ENCODE measurements at places on chromosomes 12 and 14.
A peak's percentile ranks its signal among the peaks of the same experiment; 100 is the strongest.

DNA sequence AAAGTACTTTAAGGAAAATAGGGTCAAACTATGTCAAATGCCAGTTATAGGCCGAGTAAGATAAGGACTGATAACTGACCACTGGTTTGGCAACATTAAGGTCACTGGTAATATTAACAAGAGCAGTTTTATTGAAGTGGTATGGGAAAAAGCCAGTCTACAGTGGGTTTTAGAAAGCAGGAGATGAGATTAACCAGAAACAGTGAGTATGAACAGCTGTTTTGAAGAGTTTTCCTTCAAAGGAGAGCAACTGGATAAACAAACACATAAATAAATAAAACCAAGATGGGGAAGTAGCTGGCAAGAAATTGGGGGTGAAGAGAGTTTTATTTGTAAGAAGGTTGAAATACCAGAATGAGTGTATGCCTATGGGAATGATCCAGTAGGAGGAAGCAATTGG, 30.3 kb downstream of the KITLG start:
- no peak for DNase-seq

DNA sequence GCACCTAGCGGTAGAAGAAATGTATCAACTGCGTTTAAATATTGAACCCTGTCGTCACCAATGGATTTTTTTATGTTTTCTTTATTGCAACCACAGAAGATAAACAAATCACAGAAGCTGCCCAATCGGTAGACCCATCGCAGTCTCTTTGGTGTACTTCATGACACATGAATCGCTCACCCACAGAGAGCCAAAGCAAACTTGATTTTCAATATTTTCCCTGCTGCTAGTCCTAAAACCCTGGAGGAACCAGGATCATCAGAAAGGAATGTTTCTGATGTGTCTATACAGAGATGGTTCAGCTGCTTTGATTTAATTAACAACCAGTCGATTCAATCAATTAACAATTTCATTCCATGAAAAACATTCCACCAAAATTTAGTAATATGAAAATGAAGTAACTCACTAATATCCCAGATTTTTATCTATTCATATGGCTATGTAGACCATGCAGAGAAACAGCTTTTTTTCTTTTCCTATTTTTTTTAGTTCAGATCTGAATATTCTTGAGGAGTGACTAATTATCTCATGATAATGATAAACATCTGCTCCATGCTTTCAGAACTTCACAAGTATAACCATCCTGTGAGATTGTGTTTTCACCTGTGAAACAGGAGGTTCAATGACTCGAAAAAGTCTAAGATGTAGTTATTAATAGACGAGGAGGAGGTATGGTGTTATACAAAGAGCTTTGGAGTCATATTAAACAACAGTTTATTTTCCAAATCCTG, 46.1 kb downstream of the DIO2 start:
- no peak for DNase-seq

- peak; percentile 64 for DNase-seq
Measured at GRCh38 chr12:79886917-79887519, 47.9 kb downstream of the PPP1R12A start.

GRCh38 chr12:106287364-106287763, 15.2 kb upstream of the TCP11L2 start:
- DNase-seq: no peak

DNA sequence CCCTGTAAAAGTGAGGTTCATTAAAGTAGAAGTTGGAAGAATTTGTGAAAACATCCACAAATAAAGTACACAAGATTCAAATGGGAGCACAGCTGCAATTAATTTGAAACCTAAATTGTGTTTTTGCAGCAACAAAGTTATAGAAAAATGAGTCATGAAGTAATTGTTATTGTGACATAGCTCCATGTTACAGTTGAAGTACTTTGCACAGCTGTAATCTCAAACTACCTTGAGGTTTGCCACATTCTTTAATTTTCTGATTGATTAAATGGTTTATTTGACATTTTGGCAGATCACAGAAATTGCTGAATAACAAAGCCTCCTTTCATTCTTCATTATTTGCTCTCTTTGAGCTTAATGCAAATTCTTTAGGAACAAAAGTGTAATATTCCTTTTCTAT, 111.3 kb downstream of the RMST start:
- DNase-seq: no peak

DNA sequence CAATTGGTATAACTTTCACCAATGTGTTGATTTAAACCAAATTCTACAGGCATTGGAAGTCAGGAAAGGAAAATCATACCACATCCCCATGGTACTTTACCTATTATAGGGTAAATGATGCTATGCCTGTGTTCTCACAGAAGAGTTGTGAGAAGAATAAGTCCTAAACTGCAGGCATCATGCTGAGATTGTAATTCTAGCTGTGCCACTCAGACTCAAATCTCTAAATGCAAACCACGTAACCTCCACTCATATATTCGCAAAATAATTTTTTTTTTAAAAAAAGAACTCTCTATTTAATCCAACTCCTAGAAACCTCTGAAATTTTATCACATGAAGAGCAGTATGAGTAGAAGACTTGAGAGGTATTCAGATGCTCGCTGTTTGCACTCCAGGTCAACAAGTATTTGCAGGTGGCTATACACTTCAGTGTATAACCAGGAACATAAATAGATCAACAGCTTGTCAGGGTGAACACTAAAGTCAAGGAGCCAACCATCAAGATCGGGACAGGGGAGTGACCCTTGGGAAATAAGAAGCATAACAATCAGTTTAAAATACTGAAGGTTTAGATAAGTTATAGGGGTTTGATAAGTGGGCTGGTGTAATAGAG, 110.1 kb downstream of the SLC25A21 start:
- no peak for DNase-seq

DNA sequence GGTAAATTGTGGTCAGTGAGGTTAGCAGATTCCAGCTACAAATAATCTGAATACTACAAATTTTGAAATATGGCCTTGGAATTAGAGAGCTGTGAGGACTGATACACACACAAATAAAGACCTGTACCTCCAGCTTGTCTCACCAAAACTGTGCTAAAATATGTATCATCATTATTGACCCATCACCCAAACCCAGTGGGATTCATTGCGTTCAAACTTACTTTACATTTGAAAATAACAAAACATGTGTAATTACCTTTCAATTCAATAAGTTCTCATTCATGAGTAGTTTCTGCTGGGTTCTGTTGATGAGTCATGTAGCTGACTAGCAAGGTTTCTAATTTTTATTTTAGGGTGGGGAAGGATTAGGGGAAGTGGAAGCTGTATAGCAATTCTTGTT, 170.9 kb downstream of the MSRB3 start:
- no peak for DNase-seq

DNA sequence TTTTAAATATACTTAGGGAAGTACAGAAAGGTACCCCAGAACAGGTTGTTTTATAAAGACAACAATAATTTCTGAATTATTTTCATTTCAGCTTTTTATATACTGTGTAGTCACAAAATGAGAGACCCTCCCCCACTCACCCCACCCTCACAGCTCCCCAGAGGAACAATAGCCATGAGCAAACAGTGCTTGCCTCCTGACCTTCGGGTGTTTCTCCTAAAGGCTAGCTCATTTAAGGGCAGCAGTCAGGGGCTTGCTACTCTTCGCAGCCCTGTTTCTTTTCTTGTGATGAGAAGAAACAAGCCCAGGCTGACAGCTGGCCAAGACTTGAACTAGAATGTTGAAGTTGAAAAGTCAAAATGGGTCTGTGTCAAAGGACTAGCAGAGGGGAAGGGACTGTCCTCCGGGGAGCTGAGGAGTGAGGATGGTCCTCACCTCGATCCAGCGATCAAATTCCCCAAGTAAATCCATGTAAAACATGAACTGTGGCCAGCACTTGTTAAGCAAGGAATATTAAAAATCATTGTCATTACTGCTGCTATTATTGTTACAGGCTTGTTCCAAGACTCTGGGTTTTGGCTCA, 133.8 kb upstream of the ARHGAP5 start:
- DNase-seq: no peak

- peak; percentile 98 for DNase-seq
Measured at GRCh38 chr12:51368640-51369517, 22.3 kb downstream of the GALNT6 start.

- no peak for DNase-seq
Measured at GRCh38 chr12:132451836-132452195, 38.1 kb upstream of the FBRSL1 start.

- no peak for DNase-seq
Measured at GRCh38 chr14:64421166-64421565, 33.0 kb downstream of the MTHFD1 start.

GRCh38 chr14:94018308-94018707, 7.8 kb upstream of the OTUB2 start:
- DNase-seq: no peak

Data from KBM-7 (cell line).